ENCODE measurements at places on chromosomes 1 and 21. TPM values are rescaled to one million over a fixed set of nuclear protein-coding genes. Genes with fewer than 3 reads are reported as not detected.

HMGB4 gene
- not detected for total RNA-seq

LDLRAP1 gene
- 12.8 TPM for total RNA-seq

ANKRD65 gene
- 2.2 TPM for total RNA-seq

ZNF124 gene
- 35.6 TPM for total RNA-seq

SMIM1 gene
- 6.1 TPM for total RNA-seq

DNA sequence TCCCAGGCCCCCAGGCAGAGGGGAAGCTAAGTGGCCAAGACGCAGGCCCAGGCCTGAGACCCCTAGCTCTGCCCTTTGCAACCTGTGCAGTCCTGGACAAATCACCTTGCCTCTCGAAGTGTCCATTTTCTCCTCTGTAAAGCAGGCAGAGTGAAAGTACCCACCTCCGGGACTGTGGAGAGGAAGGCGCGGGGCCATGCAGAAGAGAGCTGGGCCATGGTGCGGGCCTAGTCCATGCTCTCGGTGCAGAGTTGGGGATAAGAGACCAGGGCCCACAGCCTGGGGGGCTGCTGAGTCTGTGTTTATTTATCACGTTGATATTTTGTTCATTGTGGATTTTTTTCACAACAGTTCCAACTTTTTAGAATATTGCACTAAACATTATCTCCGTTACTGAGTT, 160.2 kb upstream of the VAMP3 start:
- no peak for DNase-seq

- DNase-seq: no peak
Measured at GRCh38 chr1:155591770-155592169, 18.2 kb upstream of the MSTO1 start.

DNA sequence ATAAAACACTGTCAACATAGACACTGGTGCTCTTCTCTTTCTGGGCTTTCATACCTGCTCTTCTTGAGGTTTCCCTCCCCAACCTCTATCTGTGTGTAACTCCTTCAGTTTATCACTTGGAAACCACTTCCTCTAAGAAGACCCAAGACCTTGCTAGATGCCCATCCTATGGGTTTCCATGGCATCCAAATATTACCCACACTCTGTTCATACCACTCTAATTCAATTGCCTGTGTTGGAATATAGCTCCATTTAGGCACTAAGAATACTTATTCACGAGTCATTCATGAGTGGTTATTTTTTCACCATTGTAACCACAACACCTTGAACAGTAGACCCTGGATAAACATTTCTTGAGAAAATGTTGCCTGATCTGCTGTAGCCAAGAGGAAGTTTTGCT, 231.1 kb upstream of the SGIP1 start:
- DNase-seq: no peak
